Suprapubic skin (tissue), 4 donors: ENCODE measurements at places on chromosomes 16 and 17. TPM values are rescaled to one million over a fixed set of nuclear protein-coding genes. Genes with fewer than 3 reads are reported as not detected.

DNA sequence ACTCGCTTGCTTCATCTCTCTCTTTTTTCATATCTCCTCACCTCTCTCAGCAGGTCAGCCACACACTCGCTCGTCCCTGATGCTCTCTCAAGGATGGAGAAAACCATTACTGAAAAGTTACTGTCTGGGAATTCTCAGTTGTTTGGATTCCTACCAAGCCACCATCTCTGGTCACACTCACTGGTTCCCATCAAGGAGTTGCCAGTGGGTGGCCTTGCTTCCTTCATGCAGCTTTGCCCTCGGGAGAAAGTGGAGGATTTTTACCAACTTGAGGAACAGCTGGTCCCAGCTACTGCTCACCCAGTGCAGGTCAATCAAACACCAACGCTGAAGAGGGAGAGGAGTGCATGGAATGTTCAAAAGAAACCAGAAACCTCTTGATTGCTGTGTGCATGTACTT, 25.3 kb downstream of the MEOX1 start:
- no peak for DNase-seq

- DNase-seq: no peak
These were observed 13.6 kb upstream of the GGA2 start for GRCh38 chr16:23523876-23524385.

GRCh38 chr16:50386139-50386538, 17.4 kb upstream of the BRD7 start:
- DNase-seq: no peak

DNA sequence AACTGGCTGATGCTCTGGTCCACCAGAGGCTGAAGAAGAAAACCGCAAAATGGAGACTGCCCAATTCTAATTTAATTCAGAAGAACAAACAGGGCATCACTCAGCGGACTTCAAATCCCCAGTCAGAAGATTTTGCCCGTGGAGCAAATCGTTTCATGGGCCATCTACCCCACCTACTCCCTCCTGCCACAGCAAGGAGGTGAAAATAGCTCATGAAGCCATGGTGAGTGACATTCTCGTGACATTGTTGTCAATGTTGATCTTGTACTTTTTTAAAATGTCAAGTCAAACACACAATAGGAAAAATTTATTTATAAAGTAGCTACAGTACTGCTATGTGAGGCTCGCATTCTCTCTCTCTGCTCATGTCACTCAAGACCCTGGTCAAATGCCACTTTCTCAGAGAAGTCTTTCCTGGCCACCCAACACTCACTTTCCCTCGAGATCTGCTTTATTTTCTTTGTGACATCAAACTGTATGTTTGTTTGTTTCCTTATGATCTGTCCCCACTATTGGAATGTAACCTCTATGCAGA, 31.3 kb upstream of the SOX9 start:
- no peak for DNase-seq

DNA sequence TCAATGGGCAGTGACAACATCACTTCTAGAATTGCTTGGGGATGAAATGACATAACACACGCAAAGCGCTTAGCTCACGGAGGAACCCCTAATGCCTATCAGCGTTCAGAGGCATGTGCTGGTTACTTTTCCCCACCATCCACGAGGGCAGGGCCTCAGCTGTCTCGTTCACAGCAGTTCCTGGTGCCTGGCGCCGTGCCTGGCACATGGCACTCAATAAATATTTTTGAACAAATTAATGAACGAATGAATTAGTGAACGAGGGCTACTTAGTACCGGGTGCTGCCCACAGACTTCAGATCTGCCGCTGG, 14.1 kb upstream of the CIBAR2 start:
- DNase-seq: no peak

- no peak for DNase-seq
These were observed 17.1 kb downstream of the CD300LF start for GRCh38 chr17:74695629-74696028.

GRCh38 chr16:30893417-30893743, 497 bp downstream of the BCL7C start:
- no peak for DNase-seq

- DNase-seq: no peak
These were observed 85.3 kb downstream of the OR1D5 start for GRCh38 chr17:2978116-2978515.

DNA sequence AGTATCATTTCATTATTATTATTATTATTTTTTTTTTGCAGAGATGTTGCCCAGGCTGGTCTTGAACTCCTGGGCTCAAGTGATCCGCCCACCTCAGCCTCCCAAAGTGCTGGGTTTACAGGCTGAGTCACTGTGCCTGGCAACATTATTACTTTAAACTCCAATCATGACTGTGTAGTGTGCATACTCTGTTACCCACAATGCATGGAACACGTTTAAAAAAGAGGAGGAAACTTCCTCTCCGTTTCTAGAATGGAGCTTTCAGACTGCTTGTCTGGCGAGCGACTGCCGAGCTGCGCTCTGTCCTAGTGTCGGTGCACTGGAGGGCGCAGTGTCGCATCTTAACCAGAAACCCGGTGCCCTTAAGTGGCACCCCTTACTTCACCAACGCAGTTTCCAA, 22.1 kb upstream of the FASN start:
- no peak for DNase-seq

DNA sequence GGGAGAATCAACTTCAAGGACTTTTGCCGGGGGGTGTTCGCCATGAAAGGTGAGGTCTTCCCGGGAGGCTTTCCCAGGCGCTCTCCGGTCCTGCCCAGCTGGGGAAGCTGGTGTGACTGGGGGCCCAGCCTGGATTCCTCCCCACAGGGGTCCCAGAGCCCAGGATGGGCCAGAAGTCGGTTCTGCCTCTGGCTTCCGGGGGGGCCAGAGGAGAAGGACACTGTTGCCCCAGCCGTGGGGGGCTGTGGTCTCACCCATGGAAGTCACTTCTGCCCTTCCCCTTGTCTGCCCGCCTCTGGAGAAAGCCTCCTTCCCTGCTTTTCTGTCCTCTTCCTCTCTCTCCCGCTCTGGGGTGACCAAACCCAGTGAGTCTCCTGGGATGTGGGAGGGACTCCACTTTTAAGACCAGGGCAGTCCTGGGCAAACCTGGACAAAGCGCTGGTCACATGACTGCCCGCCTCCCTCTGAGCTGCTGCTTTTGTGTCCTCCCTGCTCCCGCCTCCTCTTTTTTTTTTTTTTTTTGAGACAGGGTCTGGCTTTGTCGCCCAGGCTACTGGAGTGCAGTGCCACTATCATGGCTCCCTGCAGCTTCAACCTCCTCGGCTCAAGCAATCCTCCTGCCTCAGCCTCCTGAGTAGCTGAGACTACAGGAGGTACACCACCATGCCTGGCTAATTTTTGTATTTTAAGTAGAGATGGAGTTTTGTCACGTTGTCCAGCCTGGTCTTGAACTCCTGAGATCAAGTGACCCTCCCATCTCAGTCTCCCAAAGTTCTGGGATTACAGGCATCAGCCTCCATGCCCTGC, 40.6 kb downstream of the RAB11FIP4 start:
- no peak for DNase-seq

Gene ZC3H7A
- total RNA-seq: 32.7 TPM

DNA sequence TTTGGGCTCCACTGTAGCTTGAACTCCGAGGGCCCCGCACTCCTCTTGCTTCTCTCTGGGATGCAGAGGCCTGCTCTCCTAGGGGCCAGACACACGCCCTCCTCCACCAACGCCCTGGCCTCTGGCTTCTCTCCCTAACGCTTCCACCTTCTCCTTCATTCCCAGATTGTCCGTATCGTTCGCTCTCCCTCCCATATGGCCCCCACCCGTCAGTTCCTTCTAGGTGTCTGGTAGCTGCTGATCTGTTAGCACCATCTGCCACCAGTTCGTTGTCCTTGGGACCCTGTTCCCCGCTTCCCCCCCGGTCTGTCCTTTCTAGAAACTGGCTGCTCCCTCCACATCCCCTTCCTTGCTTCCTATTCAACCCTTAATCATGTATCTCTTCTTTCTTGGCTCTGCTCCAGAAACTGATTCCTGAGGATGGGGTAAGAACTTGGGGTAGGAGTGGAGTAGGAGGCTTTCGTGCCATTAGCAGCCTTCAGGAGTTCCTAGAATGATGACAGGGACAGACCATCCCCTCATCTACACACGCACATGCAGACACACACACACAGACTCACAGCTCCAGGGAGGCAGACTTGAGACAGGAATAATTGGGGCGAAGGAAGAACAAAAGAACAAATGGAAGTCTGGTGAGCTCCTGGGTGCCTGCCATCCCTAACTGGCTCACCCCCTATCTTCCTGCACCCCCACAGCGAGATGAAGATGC, 4.3 kb downstream of the ATP1B2 start:
- no peak for DNase-seq

DNA sequence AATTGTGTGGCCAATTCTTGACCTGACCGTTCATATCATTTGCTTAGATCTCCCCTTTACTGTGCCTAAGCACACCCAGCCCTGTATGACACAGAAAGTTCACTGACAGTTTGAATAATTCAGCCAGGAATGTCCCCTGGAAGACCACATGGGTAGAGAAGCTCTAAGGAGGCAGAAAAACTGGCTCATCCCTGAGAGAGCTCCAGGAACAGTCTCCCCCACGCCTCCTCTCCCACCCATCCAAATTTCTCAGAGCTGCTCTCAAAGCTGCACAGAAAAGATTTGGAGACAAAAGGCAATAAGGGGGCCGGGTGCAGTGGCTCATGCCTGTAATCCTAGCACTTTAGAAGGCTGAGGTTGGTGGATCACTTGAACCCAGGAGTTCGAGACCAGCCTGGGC, 11.2 kb downstream of the PRAC1 start:
- no peak for DNase-seq

DNA sequence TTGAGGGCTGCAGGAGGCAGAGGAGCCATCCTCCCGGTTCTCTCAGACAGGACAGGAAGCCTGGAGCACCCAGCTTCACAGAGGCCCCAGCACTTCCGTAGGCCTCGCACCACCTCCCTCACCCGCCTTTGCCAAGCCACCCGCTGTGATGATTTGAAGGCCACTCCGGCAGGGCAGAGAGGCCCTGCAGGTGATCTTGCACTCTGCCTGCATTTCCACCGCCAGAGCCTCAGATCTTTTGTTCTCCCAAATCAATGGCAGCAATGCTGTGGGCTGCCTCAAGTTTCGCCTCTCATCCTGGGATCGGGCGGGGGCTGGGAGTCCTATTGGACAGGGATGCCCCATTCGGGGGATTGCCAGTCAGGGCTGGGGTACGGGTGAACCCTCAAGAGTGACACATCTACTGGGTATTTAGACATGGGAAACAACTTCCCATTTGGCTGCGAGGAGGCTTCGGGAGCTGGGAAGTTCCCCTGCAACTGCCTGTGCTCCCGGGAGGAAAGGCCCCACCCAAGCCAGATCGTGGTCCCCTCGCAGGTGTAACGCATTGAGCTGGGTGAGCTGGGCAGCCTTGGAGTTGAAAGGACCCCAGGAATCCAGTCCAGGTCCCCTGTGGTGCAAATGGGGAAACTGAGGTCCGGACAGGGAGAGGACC, 34.8 kb upstream of the PEMT start:
- no peak for DNase-seq

DNA sequence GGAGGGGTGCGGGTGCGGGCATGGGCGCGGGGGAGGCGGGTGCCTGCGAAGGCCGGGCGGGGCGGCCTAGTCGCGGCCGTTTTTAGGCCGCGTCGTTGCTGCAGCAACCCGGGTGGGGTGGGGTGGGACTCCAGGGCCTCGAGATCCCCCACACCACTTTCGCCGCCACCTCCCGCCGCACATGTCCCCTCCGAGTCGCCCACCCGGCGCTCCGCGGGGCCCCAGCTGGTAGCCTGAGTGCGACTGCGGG, 11.3 kb downstream of the TBX2 start:
- DNase-seq: no peak
